ENCODE measurements at places on chromosomes 5 and 9. TPM values are rescaled to one million over a fixed set of nuclear protein-coding genes. Genes with fewer than 3 reads are reported as not detected.

Gene KIAA0825
- 0.69 TPM for total RNA-seq

Gene PLAC8L1
- total RNA-seq = not detected

Gene BSPRY
- 7.6 TPM for total RNA-seq

Gene ARL14EPL
- not detected for total RNA-seq

Gene PCDHGC5
- not detected for total RNA-seq

Gene AMACR
- 11.5 TPM for total RNA-seq

Gene ANKRD31
- 0.29 TPM for total RNA-seq

Gene NSUN2
- 86.7 TPM for total RNA-seq

Gene COL15A1
- 0.12 TPM for total RNA-seq

Gene PRKAA1
- total RNA-seq = 55.6 TPM

- H3K36me3 ChIP-seq = no peaks in the 10 kb centered on the region
- no peak for DNase-seq
- no peaks in the 10 kb centered on the region for H3K27me3 ChIP-seq
- H3K27ac ChIP-seq = no peak overlapping the region
Measured at GRCh38 chr9:127700594-127701255, 6.1 kb upstream of the CFAP157 start.

DNA sequence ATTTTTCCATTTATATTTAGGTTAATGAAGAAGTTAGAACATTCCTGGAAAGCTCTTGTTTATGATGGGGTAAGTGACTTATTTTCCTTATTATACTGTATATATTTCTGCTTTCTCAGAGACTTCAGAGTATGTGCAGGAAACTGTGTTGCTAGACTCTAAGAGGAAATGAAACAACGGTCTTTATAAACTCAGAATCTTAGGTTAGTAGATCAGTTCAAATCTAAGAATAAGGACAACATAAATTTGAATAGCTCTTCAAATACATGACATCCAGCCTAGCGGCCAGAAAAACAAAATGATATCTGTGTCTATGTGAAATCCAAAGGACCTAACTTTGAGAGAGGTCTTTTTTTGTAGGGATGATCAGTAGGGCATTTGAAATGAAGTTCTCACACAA is 94.3 kb downstream of the PRKACG start:
- no peak overlapping the region for H3K4me3 ChIP-seq
- no peak for DNase-seq
- no peaks in the 10 kb centered on the region for H3K36me3 ChIP-seq
- H3K4me1 ChIP-seq = peaks cover 16% of the 10 kb centered on the region

DNA sequence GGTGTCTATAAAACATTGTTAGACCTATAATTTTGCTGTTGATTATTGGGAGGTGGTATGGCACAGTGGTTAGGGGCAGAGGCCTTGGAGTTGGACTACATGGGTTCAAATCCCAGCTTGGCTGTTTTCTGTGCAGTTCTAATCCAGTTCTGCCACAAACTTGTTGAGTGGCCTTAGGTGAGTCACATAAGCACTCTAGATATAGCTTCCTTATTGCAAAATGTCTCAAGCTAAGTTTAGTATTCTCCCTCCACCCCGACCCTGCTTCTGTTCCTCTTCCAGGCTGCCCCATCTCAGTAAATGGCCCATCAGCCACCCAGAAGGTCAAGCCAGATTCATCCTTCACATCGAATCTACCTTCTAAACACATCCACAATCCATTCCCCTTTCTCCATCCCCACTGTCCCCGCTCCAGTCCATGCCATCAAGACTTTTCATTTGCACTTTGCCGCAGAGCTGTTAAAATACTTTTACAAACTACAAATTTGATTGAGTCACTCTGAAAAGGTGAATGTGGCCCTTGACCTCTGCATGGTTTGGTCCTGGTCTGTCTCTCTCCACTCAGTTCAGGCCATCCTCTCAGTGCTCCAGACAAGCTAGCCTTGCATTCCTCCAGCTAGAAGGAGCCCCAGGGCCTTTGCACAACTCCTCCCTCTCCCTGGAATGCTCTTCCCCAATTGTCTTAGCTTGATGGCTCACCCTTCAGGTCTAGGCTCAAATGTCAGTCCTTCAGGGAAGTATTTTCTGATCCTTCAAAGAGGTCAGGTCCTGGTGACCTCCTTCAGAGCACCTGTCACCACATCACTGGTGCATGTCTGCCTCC is 10.0 kb upstream of the HDHD3 start:
- no peaks in the 10 kb centered on the region for H3K27me3 ChIP-seq
- H3K4me1 ChIP-seq = no peaks in the 10 kb centered on the region
- no peak overlapping the region for H3K27ac ChIP-seq
- no peak for DNase-seq

DNA sequence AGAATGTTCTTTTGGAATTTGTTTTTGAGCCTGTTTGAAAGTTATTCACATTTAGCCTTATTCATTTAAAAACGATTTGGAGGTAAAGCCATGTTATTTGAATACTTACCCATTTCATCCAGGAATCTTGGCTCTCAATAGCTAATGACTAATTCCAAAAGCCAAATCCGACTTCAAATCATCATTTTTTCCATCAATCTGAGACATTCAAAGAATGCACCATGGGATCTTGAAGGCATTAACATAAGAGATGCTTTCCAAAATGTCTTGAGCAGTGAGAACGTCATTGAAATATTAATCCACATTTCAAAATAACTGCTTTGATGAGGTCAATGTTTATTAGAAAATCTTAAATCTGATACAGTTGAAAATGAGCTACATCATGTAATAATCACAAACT is 617.0 kb upstream of the RORB start:
- no peaks in the 10 kb centered on the region for H3K4me1 ChIP-seq
- no peaks in the 10 kb centered on the region for H3K36me3 ChIP-seq
- H3K27me3 ChIP-seq = no peaks in the 10 kb centered on the region

- peaks cover 42% of the 10 kb centered on the region for H3K4me1 ChIP-seq
- H3K27ac ChIP-seq = no peak overlapping the region
- no peak overlapping the region for H3K4me3 ChIP-seq
- H3K27me3 ChIP-seq = no peaks in the 10 kb centered on the region
Measured at GRCh38 chr9:15430920-15431844, 8.5 kb downstream of the SNAPC3 start.

DNA sequence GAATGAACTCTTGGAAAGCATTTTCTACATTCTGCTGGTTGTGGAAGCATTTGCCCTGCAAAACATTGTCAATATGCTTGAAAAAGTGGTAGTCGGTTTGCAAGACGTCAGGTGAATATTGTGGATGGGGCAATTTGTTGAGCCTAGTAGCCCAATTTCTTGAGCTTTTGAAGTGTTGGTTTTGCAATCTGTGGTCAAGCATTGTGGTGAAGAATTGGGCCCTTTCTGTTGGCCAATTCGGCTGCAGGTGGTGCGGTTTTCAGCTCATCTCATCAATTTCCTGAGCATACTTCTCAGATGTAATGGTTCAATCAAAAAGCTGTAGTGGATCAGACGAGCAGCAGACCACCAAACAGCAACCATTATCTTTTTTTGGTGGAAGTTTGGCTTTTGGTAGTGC is 426.8 kb upstream of the CDH9 start:
- H3K27me3 ChIP-seq = no peaks in the 10 kb centered on the region
- no peak overlapping the region for H3K27ac ChIP-seq
- H3K36me3 ChIP-seq = no peaks in the 10 kb centered on the region
- DNase-seq = no peak

DNA sequence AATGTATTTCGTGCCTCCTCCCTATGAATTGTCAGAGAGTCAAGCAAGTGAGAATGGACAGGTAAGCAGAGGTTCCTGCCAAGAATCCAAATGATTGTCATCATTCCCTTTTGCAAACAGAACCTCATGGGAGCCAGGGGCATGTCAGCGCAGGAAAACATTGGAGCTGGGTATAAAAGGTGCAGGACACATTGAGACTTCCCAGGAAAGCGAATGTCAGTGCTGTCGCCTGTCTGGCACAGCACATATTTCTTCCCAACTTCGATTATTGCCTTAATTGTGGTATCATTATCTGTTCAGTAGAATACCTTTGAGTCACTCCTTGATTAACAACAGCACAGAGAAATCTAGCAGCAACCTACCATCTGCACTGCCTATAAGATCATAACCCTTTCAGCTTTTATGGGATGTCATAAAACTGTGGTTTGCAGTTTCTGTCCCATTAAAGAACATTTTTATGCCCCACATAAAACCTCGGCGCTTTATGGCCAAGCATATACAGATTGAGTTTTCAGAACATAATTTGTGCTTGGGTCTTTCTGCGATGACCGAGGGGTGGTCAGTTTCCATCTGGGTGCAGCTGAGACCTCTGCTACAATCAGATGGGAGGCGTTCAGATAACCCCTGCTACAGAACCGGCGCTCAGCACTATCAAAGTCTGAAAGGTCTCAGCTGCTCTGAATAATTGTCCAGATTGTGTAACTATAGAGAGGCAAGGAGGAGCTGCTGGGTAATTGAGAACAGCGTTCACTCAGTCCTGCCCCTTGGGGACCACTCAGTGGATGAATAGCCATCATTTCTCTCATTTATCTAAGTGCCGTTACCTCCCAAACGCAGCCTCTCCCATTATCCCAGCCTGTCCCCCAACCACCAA is 30.9 kb upstream of the WWC1 start:
- H3K4me3 ChIP-seq = no peak overlapping the region
- no peak for DNase-seq
- no peaks in the 10 kb centered on the region for H3K36me3 ChIP-seq
- no peak overlapping the region for H3K27ac ChIP-seq

DNA sequence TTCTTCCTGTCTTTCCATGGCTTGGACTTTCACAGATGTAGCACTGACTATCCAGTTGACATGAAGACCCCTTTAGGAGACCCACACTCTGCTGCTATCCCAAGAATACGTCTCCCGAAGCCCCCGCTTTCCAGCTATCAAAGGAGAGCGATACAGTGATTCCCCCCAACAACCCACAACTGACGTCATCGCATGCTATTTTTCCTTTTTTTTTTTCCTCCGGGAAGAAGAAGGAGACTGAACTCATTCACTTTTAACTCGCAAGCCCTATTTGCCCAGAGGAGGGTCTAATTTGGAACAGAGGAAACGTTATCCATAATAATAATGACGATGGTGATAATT is 2.1 kb downstream of the PAPPA start:
- H3K4me3 ChIP-seq = no peak overlapping the region
- H3K36me3 ChIP-seq = no peaks in the 10 kb centered on the region
- peaks cover 12% of the 10 kb centered on the region for H3K4me1 ChIP-seq
- H3K27ac ChIP-seq = no peak overlapping the region
- peaks cover 59% of the 10 kb centered on the region for H3K27me3 ChIP-seq

DNA sequence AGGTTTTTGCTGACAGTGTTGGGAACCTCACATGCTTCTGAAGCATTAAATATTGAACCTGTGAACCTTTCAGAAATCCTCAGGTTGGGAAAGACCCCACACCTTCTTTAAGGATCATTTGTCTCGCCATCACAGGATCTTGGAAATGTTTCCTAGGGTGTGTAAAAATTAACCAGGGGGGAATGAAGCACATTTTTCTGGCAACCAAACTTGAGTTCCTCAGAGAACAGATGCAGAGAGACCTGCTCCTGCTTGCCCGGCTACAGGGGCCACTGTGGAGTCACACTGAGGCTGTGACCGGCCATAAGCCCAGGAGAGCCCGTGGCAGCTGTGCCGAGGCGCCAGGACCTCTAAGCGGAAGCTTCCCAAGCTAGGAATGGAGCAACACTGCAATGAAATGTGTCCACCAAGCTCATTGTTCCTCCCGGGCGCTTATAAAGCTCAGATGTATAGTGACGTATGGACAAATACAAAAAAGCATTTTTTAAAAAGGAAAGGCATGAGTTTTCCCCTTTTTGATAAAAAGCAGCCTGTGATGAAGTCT is 7.7 kb downstream of the CXCL14 start:
- no peak overlapping the region for H3K27ac ChIP-seq
- no peaks in the 10 kb centered on the region for H3K36me3 ChIP-seq
- no peak for DNase-seq
- H3K4me3 ChIP-seq = no peak overlapping the region
- no peaks in the 10 kb centered on the region for H3K4me1 ChIP-seq

DNA sequence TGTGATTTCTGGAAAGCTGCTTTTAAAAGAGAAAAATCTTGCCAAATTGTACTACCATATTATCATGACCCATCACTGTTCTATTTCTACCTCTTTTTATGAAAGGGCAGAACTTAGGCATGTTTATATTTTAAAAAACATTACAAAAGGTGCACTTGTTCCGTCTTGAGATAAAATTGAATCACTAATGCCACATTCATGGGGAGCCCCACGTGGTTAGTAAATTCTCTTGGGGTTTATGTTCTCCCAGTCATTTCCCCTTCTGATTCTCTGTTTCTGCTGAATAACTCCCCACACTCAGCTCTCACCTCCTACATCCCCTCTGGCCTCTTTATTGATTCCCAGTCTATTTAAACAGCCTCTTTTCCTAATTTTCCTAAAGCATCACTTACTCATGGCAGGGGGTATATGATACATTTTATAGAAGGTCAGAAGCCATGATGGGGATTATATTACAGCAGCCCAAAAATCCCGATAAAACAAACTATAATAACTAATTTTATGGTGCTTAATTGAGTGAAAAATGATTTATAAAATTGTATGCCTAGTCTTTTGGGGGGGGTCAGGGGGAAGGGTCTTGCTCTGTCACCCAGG is 19.7 kb upstream of the VLDLR start:
- H3K27me3 ChIP-seq = peaks cover 10% of the 10 kb centered on the region
- no peak overlapping the region for H3K27ac ChIP-seq
- no peaks in the 10 kb centered on the region for H3K36me3 ChIP-seq
- H3K4me1 ChIP-seq = no peaks in the 10 kb centered on the region

GRCh38 chr9:75226403-75227139 is 138.3 kb downstream of the OSTF1 start:
- no peak overlapping the region for H3K27ac ChIP-seq
- no peaks in the 10 kb centered on the region for H3K4me1 ChIP-seq
- no peak for DNase-seq
- no peak overlapping the region for H3K4me3 ChIP-seq
- H3K27me3 ChIP-seq = no peaks in the 10 kb centered on the region

DNA sequence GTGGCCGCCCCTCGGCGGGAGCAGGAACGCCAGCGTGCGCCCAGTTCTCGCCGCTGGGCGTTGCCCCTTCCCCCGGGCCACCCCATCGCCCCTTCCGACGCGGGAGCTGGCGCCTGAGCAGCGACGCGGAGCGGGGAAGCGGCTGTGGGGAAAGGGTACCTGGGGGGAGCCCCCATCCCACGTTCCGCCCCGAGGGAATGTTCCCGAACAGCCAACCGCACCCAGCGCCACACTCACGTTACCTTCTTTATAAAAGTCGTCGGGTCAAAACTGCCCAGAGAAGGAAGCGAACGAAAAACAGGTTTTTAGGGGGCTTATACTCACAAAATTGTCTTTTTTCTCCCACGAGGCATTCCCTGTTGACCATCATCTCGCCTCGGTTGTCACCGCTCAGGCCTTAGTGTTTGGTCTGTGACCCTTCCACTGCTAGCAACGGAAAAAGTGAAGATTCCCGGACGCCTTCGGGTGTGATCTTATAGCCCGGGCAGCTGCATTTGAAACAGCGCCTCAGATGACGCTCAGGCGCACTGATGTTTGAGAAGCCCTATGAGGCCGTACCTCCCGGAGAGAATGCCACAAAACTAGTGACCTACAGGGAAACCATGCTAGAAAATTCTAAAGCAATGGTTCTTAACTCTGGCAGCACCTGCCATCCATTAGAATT is 475 bp upstream of the GOLM1 start:
- no peaks in the 10 kb centered on the region for H3K36me3 ChIP-seq
- peak overlapping the region; percentile 73 for H3K4me3 ChIP-seq
- peaks cover 40% of the 10 kb centered on the region for H3K27me3 ChIP-seq
- DNase-seq = peak; percentile 43

GRCh38 chr5:139389701-139390638 is at the start of gene MZB1:
MZB1 (minus strand) TSS chr5:139389913; CDS start chr5:139389856, 57 bp downstream.
- peak; percentile 86 for DNase-seq
- peak within 1 kb of the TSS; percentile 95 for H3K27ac ChIP-seq
- peaks cover 44% of the 10 kb centered on the region for H3K4me1 ChIP-seq
- peaks cover 6% of the 10 kb centered on the region for H3K36me3 ChIP-seq

- H3K27ac ChIP-seq = no peak overlapping the region
- no peak for DNase-seq
- no peaks in the 10 kb centered on the region for H3K27me3 ChIP-seq
- no peaks in the 10 kb centered on the region for H3K36me3 ChIP-seq
Measured at GRCh38 chr5:17477573-17478265, 20.3 kb upstream of the TAF11L2 start.
